ENCODE measurements at places on chromosomes 11 and 22. TPM values are rescaled to one million over a fixed set of nuclear protein-coding genes. Genes with fewer than 3 reads are reported as not detected.

DNA sequence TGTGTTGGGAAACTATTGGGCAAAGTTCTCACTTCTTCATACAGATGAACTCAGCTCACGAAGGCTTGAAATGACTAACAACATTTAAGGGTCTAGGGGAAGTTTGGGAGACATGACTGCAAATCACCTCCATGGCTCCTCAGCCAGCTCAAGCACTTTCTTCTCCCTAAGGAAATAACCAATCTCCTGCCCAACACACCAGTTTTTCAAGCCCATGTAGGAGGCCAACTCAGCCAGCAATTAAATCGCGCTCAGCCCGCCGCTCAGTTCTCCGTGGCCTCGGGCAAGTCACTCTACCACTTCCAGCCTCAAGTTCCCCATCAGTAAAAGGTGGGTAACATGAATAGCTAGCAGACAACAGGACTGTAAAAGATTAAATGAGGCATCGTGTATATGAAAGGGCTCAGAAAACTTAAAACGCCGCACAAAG lies 796 bp downstream of the POLDIP3 start:
- no peak for DNase-seq

DNA sequence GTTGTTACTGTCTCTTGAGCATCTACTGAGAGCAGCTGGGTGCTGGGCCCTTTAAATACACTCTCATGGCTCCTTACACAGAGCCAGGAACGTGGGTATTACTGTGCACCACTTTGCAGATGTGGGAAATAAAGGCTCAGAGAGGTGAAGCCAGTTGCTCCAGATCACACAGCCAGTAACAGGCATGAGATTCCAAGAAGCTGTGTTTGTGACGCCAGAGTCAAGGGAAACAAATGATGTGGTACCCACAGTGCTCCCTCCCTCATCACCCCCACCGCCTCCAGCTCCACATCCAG lies 1.4 kb upstream of the PRDM11 start:
- DNase-seq = no peak

- no peak for DNase-seq
Observed at GRCh38 chr22:33400061-33400840, 342.1 kb upstream of the SYN3 start.

DNA sequence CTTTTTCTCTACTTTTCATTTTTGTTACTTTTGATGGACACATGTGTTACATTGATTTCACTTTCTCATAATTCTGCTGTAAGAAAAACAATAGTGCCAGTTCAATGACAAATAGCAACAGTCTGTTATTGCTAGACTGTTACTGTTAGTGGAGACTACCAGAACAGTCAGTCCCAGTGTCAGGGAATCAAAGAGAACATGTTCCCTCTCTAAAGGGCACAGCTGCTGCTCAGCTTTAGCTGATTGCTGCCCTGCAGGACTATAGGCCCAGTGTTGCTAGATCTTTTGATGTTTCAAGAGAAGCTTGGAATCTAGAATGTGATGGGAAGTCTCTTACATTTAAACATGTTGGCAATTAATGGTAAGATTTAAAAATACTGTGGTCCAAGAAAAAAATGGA lies 3.4 kb downstream of the BIRC3 start:
- no peak for DNase-seq

DNA sequence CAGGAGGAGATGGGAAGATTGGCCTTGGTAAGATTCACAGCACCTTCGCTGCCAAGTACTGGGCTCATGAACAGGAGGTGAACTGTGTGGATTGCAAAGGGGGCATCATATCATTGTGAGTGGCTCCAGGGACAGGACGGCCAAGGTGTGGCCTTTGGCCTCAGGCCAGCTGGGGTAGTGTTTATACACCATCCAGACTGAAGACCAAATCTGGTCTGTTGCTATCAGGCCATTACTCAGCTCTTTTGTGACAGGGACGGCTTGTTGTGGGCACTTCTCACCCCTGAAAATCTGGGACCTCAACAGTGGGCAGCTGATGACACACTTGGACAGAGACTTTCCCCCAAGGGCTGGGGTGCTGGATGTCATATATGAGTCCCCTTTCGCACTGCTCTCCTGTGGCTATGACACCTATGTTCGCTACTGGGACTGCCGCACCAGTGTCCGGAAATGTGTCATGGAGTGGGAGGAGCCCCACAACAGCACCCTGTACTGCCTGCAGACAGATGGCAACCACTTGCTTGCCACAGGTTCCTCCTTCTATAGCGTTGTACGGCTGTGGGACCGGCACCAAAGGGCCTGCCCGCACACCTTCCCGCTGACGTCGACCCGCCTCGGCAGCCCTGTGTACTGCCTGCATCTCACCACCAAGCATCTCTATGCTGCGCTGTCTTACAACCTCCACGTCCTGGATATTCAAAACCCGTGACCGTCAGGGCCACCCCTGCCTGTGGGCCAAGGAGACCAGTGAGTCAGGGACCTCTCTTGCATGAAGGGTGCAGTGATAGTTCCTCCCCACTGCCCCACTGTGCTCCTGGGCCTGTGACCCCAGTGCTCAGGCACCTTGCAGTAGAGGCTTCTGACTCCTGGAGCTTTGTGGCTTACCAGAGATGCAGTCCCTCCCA lies 83.6 kb downstream of the BCR start:
- DNase-seq = no peak

- DNase-seq = no peak
Observed at GRCh38 chr11:104876861-104877431, 21.3 kb downstream of the CASP12 start.

DNA sequence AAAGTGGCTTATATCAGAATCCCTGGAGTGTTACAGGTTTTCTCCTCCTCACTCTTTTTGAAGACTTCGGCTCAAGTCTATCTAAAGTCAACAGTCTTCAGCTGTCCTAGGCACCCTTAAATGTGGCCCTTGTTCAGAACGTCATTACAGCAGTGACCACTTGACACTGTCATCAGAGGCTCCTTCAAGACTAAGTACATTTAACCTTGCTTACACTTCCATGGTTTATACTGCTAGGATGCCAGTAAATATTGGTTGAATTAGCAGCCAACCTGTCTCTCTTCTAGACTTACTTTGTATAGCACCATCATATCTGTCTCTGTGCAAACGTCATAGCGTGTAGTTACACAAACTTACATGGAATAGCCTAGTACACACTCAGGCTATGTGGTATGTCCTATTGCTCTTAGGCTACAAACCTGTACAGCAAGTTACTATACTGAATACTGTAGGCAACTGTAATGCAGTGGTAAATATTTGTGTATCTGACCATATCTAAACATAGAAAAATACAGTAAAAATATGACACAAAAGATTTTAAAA lies 13.3 kb upstream of the C11orf91 start:
- no peak for DNase-seq

DNA sequence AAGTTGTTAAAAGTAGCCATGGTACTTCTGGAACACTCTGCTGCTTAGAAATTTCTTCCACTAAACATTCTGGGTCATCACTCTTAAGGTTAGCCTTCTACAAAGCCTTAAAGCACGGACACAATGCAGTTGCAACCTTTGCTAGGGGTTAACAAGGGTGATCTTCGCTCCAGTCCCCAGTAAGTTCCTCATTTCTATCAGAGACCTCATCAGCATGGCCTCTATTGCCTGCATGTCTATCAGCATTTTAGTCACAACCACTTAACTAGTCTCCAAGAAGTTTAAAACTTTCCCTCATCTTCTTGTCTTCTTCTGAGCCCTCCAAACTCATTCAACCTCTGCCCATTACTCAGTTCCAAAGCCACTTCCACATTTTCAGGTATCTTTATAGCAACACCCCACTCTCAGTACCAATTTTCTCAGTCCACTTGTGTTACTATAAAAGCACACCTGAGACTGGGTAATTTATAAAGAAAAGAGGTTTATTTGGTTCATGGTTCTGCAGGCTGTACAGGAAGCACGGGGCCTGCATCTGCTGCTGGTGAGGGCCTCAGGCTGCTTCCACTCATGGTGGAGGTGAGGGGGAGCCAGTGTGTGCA lies 48.7 kb upstream of the TH start:
- no peak for DNase-seq

DNA sequence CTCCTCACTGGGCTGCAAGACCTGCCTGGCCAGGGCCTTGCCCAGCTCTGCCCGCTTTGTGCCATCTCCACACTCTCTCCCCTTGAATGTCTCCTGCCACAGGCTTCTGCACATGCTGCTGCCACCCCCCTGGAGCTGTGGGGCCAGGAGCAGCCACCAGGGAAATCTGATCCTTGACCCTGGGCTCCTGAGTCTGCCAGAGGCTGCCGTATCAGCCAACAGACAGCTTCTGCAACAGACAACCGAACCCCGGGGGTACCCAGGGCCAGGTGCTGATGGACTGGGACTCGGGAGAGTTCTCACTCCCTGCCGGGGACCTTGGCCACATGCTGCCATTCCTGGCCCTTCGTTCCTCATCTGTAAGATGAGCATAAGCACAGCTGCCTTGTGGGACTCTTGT lies 3.3 kb upstream of the PPARA start:
- DNase-seq = no peak

DNA sequence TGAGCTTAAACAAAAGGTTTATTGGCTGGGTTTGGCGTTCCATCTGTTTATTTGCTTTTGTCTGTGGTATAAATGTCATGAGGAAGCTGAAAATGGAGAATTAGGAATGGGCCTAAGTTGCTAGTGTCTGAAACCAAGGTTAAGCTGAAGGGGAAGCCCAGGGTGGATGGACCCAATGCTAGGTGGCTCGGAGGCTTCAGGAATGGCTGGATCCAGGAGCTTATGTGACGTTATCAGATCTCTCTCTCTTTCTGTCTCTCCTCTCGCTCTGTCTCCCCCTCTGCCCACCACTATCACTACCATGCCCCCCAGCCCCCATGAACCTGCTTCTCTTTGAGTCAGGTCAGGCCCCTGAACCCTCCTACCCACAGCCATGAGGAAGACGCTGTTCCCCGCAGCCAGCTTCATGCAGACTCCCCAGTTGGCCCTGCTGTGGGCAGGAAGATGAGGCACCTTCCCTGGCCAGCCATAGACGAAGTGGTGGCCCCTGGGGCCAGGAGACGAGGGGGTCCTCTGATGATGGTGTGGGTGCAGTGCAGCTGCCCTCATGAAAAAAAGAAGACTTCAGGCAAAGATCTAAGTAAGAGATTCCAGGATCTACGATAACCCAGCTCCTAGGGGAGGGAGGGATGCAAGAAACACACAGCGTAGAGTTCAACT lies 101.5 kb downstream of the BRD1 start:
- no peak for DNase-seq

DNA sequence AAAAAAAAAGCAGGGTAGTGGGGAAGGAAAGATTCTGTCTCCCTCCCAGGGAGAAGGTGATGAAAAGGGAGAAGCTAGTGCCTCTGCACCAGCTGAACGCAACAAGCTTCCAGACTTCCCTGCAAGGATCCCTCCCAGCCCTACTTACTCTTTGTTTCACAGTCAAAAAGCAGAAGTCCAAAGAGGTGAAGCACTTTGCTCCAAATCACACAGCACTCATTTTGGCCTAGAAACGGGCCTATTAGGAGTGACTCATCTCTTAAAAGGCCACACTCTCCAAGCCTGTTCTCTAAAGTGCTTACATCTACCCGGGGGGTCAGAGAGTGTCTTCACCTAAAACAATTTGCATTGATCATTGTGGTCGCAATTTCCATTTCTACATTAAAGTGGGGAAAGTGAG lies 17.7 kb upstream of the GRK3 start:
- DNase-seq = no peak

DNA sequence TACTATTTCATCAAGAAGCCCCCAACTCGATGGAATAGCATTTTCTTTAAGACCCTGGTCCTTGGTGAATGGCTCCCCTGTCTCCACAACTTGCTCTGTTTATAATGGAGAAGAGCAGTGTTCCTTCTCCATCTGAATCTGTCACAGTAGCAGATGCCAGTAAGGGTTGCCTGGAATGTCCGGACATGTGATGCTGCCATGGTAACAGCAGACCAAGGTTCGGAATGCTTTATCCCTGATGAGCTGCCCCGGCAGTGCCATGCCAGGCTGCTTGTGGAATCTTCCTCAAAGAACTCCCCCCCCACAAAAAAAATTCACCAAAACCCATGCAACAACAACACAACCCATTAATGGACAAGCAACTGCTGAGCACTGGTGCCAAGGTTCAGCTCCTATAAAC lies 72.5 kb downstream of the KCNC1 start:
- no peak for DNase-seq

- DNase-seq = no peak
Observed at GRCh38 chr22:39236321-39237317, 8.2 kb downstream of the PDGFB start.

GRCh38 chr11:11028017-11028692 lies 170.3 kb upstream of the ZBED5 start:
- DNase-seq = peak; percentile 86

DNA sequence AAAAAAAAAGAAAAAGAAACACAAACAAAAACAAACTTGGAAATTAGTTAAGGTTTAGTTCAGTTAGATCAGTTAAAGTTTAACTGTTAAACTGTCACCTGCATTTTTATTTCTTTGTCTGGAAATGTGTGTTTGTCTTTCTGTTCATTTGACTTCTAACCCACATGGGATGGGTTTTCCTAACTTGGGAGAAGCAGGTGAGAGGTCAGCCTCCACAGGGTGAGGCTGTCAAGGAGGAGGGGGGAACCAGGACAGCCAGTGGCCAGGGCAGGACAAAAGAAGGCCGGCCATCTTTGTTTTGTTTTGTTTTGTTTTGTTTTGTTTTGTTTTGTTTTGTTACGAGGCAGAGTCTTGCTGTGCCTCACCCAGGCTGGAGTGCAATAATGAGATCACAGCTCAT lies 13.4 kb upstream of the GCAT start:
- no peak for DNase-seq

GRCh38 chr11:123410218-123410549 lies 19.9 kb upstream of the GRAMD1B start:
- DNase-seq = no peak

DNA sequence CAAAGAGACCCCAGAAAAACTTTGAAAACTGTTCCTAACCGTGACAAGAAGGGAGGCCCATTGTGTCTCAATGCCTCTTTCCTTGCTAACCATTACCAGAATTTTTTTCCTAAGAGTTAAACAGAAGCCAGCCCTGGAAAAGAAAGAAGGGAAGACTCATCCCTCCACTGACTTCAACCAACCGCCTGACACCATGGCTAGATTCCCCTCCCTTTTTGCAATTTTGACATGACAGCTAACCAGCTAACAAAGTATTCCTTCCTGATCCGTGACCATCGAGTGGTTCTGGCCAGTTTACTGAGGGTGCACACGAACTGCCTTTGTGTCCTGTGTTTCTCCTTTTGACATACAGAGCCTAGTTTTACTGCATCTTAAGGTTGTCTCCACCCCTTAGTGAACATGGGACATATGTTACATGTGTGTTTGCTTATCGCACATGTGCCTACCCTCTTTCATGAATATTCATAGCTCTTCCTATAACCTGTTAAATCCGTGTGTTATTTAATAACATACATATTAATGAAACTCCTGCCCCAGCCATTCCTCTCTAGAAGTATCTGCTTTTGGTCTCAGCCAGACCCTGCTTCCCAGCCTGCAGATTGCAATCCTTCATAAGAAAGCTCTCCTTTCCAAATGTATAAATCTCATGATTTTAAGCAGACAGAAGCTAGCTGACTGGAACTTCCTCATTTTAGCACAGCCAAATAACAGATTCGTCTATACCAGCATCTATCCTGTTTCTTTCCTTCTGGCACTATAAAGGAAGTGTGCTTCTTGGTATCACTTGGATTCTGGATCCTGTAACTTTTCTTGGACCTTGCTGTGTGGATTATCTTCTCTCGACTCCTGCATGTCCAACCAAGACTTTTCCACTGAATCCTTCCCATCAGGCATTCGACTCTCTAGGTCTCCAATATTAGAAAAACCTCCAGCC lies 37.8 kb downstream of the RASSF10 start:
- DNase-seq = no peak

The KRTAP5-9 gene
- total RNA-seq = not detected

The DDIAS gene
- 21.7 TPM for total RNA-seq

The ARHGAP32 gene
- total RNA-seq = 25.6 TPM

The RELT gene
- 6.7 TPM for total RNA-seq

The PNPLA5 gene
- total RNA-seq = 5.9 TPM

The NCAM1 gene
- 5.4 TPM for total RNA-seq

The PKDREJ gene
- 0.07 TPM for total RNA-seq

The NLRP14 gene
- total RNA-seq = 0.07 TPM

The BBS1 gene
- 22.9 TPM for total RNA-seq

Measured in WTC11 (cell line).